NCI-H510A treated with DMSO at 0.1 percent for 48 hours (cell line): ENCODE measurements at places on chromosomes 3 and 15.

GRCh38 chr3:141725036-141725435, 13.1 kb upstream of the RNF7 start:
- no peak for DNase-seq

- DNase-seq, result no peak
Observed at GRCh38 chr3:149630806-149631205, 27.0 kb downstream of the WWTR1 start.

- no peak for DNase-seq
Observed at GRCh38 chr3:151135541-151136337, 50.3 kb downstream of the MED12L start.

DNA sequence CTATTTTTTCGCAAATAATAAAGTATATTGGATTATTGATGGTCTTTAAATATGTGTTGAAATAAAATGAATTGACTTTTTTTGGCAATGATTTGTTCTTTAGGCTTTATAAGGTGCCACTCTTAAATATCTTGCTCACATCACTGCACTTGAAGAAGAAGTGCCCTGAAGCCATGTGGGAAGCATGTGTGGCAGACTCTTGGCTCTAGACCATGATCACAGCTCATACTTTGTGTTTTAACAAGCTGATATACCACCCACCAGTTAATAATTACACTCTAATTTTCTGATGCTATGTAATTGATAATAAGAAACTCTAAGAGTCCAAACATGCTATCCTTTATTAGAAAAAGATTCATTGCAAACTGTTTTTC, 52.1 kb upstream of the TGFBR2 start:
- no peak for DNase-seq

GRCh38 chr15:59917504-59918157, 86.5 kb upstream of the FOXB1 start:
- peak; percentile 61 for DNase-seq

GRCh38 chr3:37652851-37653250, 208.8 kb upstream of the CTDSPL start:
- DNase-seq, result no peak

DNA sequence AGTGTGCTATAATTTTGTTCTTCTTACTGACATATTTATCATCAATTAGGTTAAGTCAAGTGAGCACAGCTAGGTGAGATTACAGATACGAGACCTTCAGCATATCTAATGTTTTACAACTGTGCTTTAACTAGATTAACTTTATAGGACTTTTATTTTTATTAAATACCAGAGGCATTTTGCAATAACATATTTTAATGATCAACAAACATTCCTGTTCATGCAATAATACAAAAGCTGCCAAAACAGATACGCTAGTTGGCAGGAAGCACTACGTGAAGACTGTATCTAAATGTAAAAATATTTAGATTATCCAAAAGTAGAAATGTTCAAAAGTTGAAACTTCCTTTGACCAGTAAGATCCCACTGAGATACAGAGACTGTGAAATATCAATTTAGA, 139.1 kb downstream of the CBLB start:
- DNase-seq, result no peak

GRCh38 chr3:123285066-123285465, 83.3 kb downstream of the SEC22A start:
- no peak for DNase-seq

DNA sequence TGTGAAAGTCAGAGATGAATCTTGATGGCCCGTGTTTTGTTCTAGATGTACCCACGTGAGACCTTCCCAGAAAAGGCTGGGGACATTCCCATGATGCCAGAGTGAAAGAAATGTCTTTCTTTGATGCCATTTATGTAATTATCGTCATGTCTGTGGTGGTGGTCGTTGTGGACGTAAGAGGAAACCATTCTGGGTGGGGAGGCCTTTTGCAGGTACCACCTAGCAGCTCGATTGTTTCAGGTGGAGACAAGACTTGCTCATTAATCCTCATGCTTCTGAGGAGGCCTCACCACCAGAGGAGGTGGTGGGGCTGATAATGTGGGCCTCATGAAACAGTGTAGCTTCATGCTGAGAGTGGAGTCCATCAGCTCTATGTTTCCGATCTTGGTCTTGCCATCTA, 58.1 kb upstream of the USP3 start:
- no peak for DNase-seq

DNA sequence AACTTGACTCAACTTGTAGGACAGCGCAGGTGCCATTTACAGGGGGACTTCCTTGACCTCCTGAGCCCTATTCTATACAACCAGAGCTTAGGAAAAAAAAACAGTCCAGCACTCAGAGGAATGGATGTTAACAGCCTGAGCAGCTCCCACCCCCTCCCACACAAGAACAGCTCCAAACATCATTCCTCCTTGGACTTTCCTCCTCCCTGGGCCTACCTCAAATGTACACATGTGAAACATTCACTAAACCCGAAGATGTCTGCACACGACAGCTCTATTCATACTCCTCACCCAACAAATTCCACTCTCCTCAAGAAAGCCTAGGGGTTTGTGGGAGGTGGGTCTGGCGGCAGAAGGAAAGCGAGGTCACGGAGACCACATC, 503 bp upstream of the ATRIP start:
- DNase-seq, result no peak

- DNase-seq, result peak; percentile 64
Observed at GRCh38 chr3:152298393-152299248, 29.9 kb downstream of the MBNL1 start.
